Activated CD4-positive, alpha-beta T cell treated with anti-CD3 and anti-CD28 coated beads, Interleukin-10, Interleukin-2, amounts not matched to agents 100 ng/mL and 50 ng/mL, durations not matched to agents 16 hours and 8 hours (primary cell): ENCODE measurements at places on chromosomes 2 and 18.

- peak; percentile 83 for DNase-seq
These were observed 4.1 kb downstream of the CYTIP start for GRCh38 chr2:157439824-157440186.

GRCh38 chr2:12243381-12243780 lies 473.4 kb upstream of the TRIB2 start:
- no peak for DNase-seq

- DNase-seq: no peak
These were observed 363.7 kb upstream of the FSIP2 start for GRCh38 chr2:185374878-185375277.

- no peak for DNase-seq
These were observed 33.4 kb upstream of the MGAT5 start for GRCh38 chr2:134220344-134220974.

- DNase-seq: no peak
These were observed 5.6 kb upstream of the ATOH8 start for GRCh38 chr2:85748039-85748734.

- peak; percentile 8 for DNase-seq
These were observed at the start of gene AOX1 for GRCh38 chr2:200585730-200586643. TSS of gene AOX1 (plus strand) at chr2:200586014. CDS start at chr2:200586109, 95 bp downstream.

GRCh38 chr18:72171596-72171995 lies 372.5 kb downstream of the CBLN2 start:
- no peak for DNase-seq

- no peak for DNase-seq
These were observed 377.2 kb downstream of the LRATD1 start for GRCh38 chr2:15009681-15010080.

DNA sequence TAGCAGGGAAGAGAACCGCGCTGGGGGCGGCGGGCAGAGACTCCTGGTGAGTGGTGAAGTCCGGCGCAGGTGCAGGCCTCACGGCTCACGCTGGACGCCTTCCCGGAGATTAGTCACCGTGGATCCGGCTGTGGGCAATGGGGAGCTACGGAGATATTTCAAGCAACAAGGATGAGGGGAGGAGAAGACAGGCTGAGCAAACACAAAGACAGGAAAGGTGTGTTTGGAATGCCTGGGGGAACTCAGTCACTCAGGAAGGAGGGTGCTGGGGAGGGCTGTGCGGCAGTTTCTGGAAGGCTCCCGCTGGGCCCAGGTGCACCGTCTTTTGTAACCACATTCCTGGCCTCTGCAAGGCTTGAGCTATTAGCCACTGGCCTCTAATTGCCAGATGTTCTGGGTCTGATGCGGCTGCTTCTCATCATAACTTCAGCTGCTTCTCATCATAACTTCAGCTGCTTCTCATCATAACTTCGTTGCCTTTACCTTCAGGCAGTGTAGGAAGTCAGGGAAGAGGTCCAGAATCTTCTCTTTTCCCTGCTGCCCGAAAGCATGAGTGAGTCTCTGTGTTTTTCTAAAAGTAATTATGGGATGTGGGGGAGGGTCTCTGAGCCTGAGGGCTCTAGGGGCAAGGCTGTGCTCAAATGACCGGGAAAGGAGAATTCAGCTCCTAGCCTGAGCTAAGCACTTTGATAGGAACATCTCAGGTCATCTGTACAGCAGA lies 118.9 kb downstream of the PXDN start:
- no peak for DNase-seq

- no peak for DNase-seq
These were observed 259.4 kb upstream of the ID2 start for GRCh38 chr2:8422450-8422800.
